ENCODE measurements at places on chromosomes 6 and 20. TPM values are rescaled to one million over a fixed set of nuclear protein-coding genes. Genes with fewer than 3 reads are reported as not detected.

GRCh38 chr6:158630938-158631616 is 13.5 kb downstream of the DYNLT1 start:
- DNase-seq = no peak
- H3K27ac ChIP-seq = no peak overlapping the region
- H3K4me1 ChIP-seq = no peaks in the 10 kb centered on the region
- H3K36me3 ChIP-seq = no peaks in the 10 kb centered on the region

DNA sequence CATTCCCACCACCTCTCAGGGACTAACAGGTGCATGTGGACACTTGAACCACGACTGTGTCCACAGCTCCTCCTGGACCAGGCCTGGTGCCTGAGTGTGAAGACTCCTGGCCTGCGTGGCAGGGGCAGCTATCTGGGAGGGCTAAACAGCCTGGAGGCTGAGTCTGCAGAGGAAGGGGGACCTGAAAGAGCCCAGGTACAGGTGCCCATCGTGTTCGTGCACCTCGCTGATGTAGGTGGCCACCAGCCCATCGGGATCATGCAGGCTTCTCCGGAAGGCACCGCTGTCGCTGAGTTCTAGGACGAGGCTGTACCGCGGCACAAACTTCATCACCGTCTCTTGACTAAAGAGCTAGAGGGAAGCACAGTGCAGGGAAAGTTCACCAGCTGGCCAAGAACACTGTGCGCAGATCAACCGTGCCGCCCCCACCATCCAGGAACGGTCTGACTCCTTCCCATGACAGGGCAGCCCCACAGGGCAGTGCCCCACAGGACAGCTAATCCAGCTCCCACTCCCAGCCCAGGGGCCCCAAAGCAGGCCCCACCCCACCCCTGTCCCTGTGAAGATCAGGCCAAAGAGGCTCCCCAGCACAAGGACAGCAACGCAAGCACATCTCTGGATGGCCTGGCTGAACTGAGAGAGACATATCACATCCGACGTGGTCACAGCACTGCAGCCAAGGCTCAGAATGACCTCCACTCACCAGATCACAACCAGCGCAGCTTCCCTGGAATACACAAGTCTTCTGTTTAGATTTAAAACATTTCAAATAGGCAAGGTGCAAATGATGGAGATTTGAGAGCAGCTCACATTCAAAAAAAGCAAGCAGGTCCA is 14.8 kb downstream of the CST7 start:
- no peak for DNase-seq
- H3K4me3 ChIP-seq = no peak overlapping the region
- H3K4me1 ChIP-seq = no peaks in the 10 kb centered on the region

GRCh38 chr6:106381881-106382280 is 21.4 kb downstream of the CRYBG1 start:
- H3K4me1 ChIP-seq = no peaks in the 10 kb centered on the region
- H3K36me3 ChIP-seq = no peaks in the 10 kb centered on the region
- H3K27ac ChIP-seq = no peak overlapping the region
- DNase-seq = no peak

DNA sequence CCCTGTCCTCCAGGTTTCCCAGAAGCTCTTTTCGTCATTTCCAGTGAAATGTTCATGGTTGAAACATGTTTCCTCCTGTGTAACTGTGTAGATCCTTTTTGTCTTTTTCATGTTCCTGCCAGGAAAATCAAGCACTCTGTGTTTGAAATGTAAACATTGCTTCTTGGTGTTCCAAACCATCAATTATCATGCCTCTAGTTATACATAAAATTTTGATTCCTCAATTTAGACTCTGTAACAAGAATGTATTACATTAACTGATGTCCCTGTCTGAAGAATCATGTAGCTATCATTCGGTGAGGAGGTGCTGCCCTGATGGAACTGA is 546.3 kb upstream of the CITED2 start:
- no peak for DNase-seq
- no peaks in the 10 kb centered on the region for H3K36me3 ChIP-seq
- no peak overlapping the region for H3K4me3 ChIP-seq
- no peak overlapping the region for H3K27ac ChIP-seq

Gene RSPH9
- 1.4 TPM for total RNA-seq

Data from neural progenitor cell (in vitro differentiated cells).